Upper lobe of left lung (tissue), 6 donors: ENCODE measurements at places on chromosomes 1 and 21.

DNA sequence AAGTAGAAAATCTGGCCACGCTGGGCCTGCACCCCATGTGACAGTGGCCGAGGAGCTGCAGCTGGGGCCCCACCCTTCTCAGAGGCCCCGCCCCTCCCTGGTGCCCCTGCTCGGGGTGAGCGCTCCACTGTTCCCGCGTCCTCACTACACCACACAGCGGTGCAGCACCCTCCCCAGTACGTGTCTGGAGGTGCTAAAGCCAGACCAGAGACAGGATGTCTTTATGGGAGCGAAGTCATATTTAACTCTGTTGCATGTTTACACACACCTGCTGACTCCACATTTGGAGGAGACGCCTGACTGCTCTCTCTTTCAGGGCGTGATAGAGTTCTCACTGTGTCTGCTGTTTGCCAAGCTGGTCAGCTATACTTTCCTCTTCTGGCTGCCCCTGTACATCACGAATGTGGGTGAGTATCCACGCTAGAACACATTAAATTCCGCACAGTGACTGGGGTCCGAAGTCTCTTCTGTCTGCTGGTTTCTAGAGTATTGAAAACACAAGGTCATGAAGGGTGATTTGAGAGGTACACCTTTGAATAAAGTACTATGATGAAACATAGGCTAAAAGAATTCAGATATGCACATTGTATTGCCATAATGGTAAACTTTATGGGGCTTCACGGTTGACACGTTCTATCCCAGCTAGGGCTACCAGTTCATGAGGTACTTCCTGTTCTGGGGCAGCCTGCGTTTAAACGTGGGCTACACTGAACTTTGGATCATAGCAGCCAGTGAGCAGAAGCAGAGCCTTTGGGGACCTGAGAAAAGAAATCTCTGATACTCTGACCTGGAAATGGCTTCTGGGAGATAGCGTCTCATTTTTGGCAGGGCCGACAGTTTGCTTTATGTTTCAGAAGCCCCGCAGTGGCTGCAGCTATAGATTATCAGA lies 48.4 kb downstream of the SLC37A1 start:
- H3K27me3 ChIP-seq = no peaks in the 10 kb centered on the region
- DNase-seq = no peak
- peaks cover 43% of the 10 kb centered on the region for H3K36me3 ChIP-seq
- H3K27ac ChIP-seq = no peak overlapping the region

- DNase-seq = no peak
- no peak overlapping the region for H3K27ac ChIP-seq
- no peaks in the 10 kb centered on the region for H3K4me1 ChIP-seq
These were observed 517.6 kb downstream of the PTPRU start for GRCh38 chr1:29753771-29754572.

DNA sequence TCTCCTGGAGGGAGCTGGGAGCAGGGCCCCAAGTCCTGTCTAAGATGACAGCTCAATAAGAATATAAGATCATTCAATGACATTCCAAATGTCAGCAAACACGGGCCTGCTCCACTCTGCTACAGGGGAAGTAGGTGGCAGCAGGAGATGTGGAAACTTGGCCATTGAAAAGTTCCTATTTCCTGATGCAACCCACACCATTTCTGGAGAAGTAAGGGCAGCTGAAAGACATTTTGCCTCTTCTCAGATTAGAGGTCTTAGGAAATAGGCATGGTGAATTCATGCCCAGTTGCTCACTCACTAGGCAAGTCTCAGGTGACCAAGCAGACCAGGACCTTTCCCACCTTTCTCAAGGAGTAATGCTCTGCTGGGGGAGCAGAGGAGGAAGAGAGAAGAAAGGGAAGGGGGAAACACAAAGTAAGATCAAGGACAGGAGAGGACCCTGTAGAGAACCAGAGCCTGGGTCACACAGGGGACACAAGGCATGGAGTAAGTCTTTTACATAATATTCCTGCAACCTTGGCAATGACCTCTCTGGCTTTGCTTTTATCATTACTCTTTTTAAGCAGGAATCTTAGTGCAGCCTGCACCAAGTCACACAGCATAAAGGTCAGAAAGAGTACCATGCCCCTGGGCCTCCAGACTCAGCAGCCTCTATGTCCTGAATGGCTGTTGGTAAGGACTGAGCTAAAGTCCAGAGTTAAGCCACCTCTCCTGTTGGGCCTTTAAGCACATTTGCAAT lies 68.9 kb downstream of the DMAP1 start:
- no peaks in the 10 kb centered on the region for H3K4me1 ChIP-seq
- H3K27ac ChIP-seq = no peak overlapping the region
- H3K27me3 ChIP-seq = no peaks in the 10 kb centered on the region
- DNase-seq = no peak

- H3K4me1 ChIP-seq = no peaks in the 10 kb centered on the region
- H3K4me3 ChIP-seq = no peak overlapping the region
- H3K36me3 ChIP-seq = peaks cover 12% of the 10 kb centered on the region
- H3K27ac ChIP-seq = no peak overlapping the region
- H3K27me3 ChIP-seq = no peaks in the 10 kb centered on the region
- DNase-seq = no peak
These were observed 126.1 kb downstream of the CDC42BPA start for GRCh38 chr1:227192163-227192562.

DNA sequence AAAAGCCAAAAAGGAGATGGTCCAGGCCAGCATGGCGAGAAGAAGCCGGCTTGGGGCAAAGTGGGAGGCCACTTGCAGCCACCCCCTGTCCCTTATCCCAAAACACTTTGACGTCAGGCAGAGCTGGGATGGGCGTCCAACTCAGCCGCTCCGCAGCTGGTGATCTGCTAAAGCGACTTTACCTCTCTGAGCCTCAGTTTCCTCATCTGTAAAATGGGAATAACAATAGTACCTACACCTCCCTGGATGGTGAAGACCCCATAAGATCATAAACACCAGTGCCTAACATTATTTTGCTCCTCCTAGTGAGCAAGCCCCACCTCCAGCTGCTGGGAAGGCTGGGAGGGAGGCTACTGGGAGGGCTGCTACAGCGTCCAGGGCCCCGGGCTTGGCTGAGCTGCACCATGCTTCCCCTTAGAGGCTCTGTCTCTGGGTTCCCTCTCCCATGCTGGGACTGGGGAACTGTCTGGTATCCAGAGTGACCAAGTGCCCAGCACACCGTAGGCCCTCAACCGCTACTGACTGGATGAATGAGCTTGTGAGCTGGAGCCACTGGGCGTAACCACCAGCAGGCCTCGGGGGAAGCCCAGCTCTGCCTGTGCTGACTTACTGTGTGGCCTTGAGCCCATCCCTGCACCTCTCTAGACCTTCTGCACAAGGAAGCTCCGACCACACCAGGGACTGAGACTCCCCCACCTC lies 18.3 kb downstream of the IFFO2 start:
- H3K27ac ChIP-seq = peak overlapping the region; percentile 4
- H3K36me3 ChIP-seq = no peaks in the 10 kb centered on the region
- H3K4me3 ChIP-seq = no peak overlapping the region
- H3K4me1 ChIP-seq = peaks cover 43% of the 10 kb centered on the region
- no peaks in the 10 kb centered on the region for H3K27me3 ChIP-seq
